CD4-positive, alpha-beta T cell treated with Interferon alpha-2 for 1 hour (primary cell): ENCODE measurements at places on chromosomes 6 and 20.

DNA sequence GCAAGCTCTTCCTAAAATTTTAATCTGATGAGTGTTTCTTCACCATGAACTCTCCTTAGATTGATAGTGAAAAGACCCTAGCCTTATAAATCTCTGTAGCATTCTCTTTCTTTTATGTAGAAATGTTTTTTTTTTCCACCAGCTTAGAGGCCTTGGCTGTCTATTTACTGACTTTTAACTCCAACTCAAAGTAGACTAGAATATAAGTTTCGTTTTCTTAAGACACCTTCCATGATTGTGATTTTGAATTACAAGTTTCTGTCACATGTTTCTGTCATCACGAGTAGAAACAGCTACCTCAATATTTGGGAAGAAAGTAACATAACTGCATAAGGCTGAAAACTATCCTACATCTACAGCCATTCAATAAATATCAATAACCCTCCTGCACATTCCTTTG lies 17.8 kb downstream of the ADGRF4 start:
- no peak for DNase-seq

DNA sequence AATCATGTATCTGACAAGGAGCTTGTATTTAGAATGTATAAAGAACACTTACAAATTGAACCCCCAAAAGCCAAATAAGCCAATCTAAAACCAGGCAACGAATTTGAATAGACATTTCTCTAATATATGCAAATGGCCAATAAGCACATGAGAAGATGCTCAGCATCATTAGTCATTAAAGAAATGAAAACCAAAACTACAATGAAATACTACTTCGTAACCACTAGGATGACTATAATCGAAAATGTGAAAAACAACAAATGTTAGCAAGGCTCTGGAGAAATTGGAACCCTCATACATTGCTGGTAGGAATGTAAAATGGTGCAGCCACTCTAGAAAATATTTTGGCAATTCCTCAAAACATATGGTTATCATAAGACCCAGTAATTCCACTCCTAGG lies 105.8 kb upstream of the TOP1 start:
- DNase-seq, result no peak

- DNase-seq, result no peak
Measured at GRCh38 chr20:53492212-53492611, 101.4 kb downstream of the ZNF217 start.

GRCh38 chr6:14464055-14464454 lies 346.5 kb downstream of the CD83 start:
- DNase-seq, result no peak

DNA sequence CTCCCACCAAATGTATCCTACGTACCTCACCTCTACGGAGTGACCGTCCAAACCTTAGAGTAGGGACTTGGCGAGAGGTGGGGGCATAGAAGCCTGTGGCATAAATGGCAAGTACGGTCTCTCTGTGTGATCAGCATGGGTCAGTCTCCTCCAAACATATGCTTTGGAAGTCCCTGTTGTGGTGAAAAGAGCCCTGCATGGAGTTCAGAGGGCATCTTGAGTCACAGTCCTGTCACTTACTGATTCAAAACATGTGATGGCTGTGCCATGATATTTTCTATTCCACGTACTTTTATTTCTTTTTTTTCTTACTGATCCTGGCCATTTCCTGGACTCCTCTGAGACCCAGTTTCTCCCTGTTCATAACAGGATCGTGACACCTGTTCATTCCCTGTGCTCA lies 67.5 kb upstream of the CEP85L start:
- DNase-seq, result no peak

DNA sequence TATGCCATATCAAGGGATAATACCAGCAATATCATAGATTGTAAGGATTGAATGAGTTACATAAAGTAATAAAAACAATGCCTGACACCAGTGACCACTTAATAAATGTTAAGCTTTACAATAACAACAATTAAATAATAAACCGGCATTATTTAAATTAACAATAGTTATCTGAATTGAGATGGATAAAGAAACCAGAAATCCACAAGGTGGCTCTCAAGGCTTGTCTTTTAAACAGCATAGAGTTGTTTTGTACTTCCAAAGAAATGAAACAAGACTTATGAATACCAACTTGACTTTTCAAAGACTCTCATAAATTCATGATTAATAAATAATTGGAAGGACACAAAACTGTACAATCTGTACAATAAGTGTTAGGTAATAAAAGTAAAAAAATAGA lies 203.1 kb downstream of the ASCC3 start:
- DNase-seq, result no peak

- DNase-seq, result no peak
Measured at GRCh38 chr6:21949211-21949801, 347.5 kb downstream of the PRL start.

GRCh38 chr6:141472162-141472928 lies 660.4 kb upstream of the GJE1 start:
- DNase-seq, result no peak

DNA sequence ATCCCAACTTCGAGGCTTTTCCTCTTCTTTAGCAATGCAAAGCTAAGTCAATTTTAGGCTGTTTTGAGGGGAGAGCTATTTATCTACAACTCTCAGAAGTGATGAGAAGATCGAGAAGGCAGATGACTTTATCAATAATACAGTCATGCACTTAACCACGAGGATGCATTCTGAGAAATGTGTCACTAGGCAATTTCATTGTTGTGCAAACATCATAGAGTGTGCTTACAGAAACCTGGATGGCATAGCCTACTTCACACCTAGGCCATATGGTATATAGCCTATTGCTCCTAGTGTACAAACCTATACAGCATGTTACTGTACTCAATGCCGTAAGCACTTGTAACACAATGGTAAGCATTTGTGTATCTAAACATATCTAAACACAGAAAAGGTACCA lies 66.6 kb downstream of the PRND start:
- DNase-seq, result no peak

GRCh38 chr20:38298768-38299288 lies 5.1 kb upstream of the BPI start:
- peak; percentile 43 for DNase-seq

DNA sequence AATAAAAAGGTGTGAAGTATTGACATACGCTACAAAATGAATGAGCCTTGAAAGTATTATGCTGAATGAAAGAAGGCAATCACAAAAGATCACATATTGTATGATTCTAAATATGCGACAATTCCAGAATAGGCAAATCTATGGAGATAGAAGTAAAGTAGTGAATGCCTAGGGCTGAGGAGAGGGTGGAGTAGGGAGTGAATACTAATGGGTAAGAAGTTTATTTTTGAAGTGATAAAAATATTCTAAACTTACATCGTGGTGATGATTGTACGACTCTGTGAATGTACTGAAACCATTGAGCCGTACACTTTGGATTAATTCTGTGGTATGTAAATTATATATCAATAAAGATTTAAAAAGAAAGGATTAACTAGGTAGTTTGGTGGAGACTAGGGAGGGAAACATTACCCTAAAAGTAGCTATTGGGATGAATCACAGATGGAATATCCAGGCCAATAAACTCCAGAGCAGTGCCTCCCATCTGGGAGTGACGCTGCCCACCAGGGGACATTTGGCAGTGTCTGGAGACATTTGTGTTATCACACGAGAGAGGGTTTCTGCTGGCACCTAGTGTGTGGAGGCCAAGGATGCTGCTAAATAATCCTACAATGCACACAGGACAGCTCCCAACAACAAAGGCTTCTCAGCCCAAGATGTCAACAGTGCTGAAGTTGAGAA lies 214.2 kb upstream of the PCSK2 start:
- DNase-seq, result no peak

- DNase-seq, result no peak
Measured at GRCh38 chr6:99225172-99225571, 124.3 kb downstream of the FAXC start.

GRCh38 chr6:34484899-34485298 lies 19.0 kb downstream of the PACSIN1 start:
- DNase-seq, result peak; percentile 52
